ENCODE measurements at places on chromosomes 16 and 17.
A peak's percentile ranks its signal among the peaks of the same experiment; 100 is the strongest.

DNA sequence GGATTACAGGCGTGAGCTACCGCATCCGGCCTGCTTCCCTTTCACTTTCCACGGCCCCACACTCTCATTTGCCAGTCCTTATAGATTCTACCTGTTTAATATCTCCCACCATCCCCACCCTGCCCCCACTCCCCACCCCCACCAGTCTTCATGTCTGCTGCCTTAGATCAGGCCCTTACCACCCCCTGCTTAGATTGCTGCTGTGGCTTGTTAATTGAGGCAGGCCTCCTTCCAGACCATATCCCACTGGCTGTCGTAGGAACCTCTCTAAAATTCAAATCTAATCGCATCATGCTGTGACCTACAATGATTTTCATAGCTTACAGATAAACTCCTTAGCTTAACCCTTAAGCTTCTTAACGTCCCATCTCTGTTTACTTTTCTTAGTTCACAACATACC, 4.9 kb downstream of the IQCK start:
- ATAC-seq = no peak

GRCh38 chr16:56960681-56961281, 969 bp upstream of the CETP start:
- no peak for ATAC-seq

DNA sequence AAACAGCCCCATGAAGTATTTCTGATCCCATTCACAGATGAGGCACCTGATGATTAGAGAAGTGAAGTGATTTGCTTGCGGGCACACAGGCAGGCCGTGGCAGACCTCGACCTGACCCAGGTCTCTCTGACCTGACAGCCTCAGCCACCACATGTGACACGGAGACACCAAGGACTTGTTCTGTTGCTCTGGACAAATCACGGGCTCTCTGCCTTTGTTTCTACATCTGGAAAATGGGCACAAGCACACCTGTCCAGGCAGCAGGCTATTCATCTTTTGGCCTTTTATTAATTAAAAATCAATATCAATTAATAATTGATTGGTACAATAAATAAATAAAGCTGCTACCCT, 3.4 kb downstream of the MAP3K14 start:
- ATAC-seq = no peak

DNA sequence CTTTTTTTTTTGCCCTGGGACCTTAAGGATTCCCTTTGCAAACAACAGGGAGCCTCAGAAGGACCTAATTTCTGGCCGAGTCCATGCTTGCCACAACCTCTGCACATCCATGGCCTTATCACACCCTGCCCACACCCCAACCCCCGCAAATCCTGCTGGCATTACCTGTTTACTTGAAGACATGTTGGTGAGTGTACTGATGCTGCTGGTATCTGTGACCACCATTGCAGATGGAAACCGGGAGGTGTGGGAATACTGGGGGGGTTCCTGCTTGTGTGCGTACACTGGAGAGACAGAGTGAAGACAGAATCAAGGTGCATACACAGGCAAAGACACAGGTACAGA, 46.0 kb downstream of the HNF1B start:
- no peak for ATAC-seq

- no peak for ATAC-seq
These were observed 120.0 kb upstream of the FOXF1 start for GRCh38 chr16:86390335-86390734.

DNA sequence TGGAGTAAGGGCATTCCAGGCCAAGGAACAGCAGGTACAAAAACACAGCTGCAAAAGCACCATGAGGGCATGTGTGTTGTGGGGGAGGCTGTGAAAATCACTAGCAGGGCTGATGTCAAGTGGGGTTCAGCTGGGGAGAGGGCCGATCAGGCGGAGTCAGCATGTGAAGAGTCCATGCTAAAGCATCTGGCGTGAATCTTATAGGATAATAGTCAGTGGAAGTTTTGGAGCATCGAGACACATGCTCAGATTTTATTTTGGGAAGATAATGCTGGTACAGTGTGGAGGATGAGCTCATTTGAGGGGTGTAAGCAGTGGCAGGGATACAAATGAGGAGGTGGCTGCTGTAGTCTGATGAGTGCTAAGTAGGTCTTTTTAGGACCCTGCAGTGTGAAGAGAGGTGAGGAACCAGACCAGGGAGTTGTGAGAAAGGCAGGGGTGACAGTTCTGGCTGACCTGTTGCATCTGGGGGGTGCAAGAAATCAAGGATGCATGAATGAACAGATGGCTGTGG, 30.3 kb downstream of the MMD start:
- no peak for ATAC-seq

- no peak for ATAC-seq
These were observed 301.7 kb upstream of the PMFBP1 start for GRCh38 chr16:72473631-72474030.

DNA sequence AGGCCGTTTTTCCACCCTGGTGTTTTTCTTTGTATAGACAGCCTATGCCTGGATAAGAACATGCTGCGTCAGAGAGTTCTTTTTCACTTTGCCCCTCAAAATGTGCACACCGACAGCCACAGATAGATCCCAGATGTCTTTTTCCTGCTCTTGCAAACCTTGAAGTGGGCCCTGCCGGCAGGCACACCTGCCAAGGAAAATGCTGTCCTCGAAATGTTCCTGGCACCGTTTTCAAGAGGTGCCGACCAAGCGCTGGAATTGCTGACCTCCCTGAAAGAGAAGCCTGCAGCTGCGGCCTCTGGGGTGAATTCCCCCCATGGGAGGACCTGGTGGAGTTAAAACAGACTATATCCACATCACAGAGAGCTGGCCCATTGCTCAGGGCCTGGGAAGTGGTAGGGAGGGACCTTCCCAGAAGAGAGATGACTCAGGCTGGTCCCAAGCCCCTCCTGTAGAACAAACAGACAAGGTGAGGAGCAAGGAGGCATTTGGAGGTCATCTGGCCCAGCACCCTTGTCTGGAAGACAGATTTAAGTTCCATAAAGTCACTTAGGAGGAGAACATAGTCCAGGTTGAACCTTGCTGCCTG, 668.1 kb downstream of the MAF start:
- ATAC-seq = no peak

- ATAC-seq = peak; percentile 28
These were observed at the start of gene KRT9 for GRCh38 chr17:41571561-41572434. TSS of gene KRT9 (minus strand) at chr17:41572059. CDS start at chr17:41571992, 67 bp downstream.

GRCh38 chr16:82694239-82694874, 67.6 kb downstream of the CDH13 start:
- no peak for ATAC-seq

GRCh38 chr17:76384987-76385891, 830 bp downstream of the SPHK1 start:
- no peak for ATAC-seq

GRCh38 chr17:73067075-73067474, 25.4 kb downstream of the SLC39A11 start:
- no peak for ATAC-seq

- ATAC-seq = peak; percentile 62
These were observed 122.3 kb downstream of the MRTFB start for GRCh38 chr16:14193316-14193871.

DNA sequence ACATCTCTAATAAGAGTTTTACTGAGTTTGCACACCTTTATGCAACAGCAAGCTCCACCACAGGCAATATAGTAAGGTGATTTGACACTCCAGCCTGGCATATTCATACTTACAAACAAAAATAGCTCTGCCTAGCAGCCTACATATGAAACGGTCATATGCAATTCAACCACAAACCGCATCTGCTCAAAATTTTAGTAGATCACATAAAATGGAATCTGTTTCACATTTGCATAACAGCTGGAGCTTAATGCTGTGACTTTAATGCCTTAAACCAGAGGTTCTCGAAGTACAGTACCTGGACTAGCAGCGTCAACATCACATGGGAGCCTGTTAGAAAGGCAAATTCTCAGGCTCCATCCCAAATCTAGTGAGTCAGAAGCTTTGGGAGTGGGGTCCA, 578.4 kb downstream of the CDH11 start:
- ATAC-seq = no peak

GRCh38 chr17:78400581-78401240, 22.3 kb downstream of the PGS1 start:
- no peak for ATAC-seq

GRCh38 chr17:66633317-66633965, 201.5 kb upstream of the CACNG5 start:
- peak; percentile 57 for ATAC-seq

DNA sequence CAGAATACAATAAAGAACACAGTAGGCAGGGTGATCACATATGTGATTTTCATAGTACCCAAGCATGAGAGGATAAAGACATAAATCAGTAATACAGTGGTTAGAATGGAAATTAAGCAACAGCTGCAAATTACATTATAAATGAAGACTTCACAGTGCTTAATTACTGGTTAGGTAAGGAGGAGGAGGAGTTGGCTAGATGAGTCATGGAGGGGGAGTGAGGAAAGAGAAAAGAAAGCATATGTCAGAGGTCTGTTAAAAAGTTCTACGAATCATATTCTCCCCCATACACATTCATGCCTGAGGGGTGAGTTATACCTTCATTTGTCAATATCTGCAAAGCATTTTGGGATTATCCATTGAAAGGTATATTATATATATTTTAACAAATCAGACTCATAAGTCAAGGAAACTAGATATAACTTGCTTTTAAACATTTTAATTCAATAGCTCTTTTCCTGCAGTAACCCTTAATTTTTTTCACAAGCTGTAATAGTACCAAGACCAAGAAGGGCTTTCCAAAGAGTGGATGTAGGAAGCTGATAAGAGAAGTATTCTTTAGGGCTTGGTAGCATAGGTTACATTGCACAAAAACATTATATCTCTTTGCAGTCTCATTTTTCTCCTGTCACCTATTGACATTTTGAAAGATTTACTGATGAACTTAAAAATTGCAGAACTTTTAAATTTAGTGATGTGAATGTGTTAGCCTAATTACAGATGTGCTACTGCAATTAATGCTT, 99.3 kb downstream of the STXBP4 start:
- no peak for ATAC-seq

Measured in stimulated activated memory B cell treated with anti-CD40 and anti-IgM and Interleukin-4, amounts not matched to agents 10 μg/mL and 1 μg/mL and 100 μg/mL, for 72 hours (primary cell).